ENCODE measurements at places on chromosomes 2 and 18. TPM values are rescaled to one million over a fixed set of nuclear protein-coding genes. Genes with fewer than 3 reads are reported as not detected.

GRCh38 chr2:196640031-196640548 lies 575 bp downstream of the CCDC150 start:
- no peak for DNase-seq
- H3K4me3 ChIP-seq: peak overlapping the region; percentile 51
- H3K36me3 ChIP-seq: no peaks in the 10 kb centered on the region
- H3K4me1 ChIP-seq: peaks cover 10% of the 10 kb centered on the region
- H3K27me3 ChIP-seq: no peaks in the 10 kb centered on the region

DNA sequence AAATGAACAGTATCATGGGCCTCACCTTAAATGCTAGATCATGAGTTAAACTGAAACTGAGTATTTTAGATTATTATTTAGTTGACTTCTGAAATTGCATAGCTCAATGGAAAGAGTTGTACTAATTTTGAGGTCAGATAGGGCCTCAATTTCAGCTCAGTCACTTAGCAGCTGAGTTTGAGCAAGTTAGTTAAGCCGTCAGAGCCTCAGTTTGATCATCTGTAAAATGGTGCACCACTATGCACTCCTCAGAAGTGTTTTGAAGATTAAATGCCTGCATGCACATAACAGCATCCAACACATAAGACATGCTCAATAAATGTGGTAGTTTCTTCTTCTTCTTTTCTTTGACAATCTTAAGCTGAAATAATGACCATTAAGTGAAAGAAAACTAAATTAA lies 38.2 kb upstream of the ASNSD1 start:
- no peaks in the 10 kb centered on the region for H3K27me3 ChIP-seq
- no peak overlapping the region for H3K27ac ChIP-seq
- H3K4me3 ChIP-seq: no peak overlapping the region
- no peaks in the 10 kb centered on the region for H3K36me3 ChIP-seq

DNA sequence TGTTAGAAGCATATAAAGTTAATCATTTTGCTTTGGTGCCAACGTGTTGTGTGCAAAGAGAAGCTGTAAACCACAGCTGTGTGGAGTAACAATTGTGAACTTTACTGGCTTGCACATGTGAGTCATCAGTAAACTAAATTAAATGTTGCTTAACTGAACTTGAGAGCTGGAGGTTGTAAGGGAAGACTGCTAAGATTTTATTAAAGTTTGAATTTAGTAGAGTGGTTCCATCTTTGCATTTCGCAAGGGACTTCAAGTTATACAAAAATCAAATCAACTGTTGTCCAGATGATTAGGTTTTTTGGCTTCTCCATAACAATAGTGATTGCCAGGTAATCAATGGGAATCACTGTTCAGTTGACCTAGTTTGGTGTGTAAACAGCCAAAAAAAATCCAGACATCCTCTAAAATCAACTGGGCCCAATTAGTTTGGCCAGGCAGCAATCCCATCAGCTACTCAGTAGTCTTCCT lies 247.4 kb downstream of the MYO3B start:
- H3K4me3 ChIP-seq: no peak overlapping the region
- no peaks in the 10 kb centered on the region for H3K27me3 ChIP-seq
- no peak overlapping the region for H3K27ac ChIP-seq
- no peak for DNase-seq
- H3K4me1 ChIP-seq: no peaks in the 10 kb centered on the region
- no peaks in the 10 kb centered on the region for H3K36me3 ChIP-seq

DNA sequence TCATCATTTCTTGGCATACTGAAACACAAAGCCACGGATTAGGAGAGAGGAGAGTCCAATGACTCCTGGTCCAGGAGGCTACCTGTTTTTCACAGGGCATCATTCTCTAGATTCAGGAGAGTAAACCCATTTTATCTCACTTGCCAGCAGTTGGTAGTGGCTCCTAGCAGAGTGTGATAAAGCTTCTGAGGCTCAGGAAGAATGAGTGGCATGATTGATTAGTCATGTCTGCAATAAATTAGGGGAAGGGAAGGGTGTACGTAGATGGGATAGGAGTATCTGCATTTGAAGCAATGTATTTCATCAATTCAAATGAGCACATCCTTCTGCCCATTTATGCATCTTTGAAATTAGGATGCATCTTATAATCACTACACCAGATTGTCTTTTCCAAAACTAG lies 31.1 kb upstream of the PNO1 start:
- H3K27ac ChIP-seq: no peak overlapping the region
- no peaks in the 10 kb centered on the region for H3K4me1 ChIP-seq
- no peak for DNase-seq
- H3K36me3 ChIP-seq: peaks cover 9% of the 10 kb centered on the region

DNA sequence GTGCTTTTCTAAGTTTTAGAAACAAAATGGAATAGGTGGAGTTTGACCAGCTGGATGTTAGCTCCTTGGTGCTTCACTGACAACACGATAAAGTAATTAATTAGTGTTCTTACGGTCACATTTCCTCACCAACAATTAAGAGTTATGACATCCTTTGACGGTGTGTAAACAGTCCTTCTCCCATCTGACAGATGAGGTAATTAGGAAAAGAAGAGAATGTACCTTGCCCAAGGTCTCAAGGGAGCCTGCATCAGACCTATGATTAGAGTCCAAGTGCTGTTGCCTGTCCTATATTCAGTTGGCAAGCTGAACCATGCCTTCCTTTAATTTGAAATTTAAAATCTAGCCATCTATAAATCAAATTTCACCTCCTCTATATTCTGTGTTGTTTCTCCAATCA lies 48.3 kb upstream of the STK17B start:
- no peaks in the 10 kb centered on the region for H3K27me3 ChIP-seq
- no peaks in the 10 kb centered on the region for H3K4me1 ChIP-seq
- H3K27ac ChIP-seq: no peak overlapping the region
- DNase-seq: no peak

DNA sequence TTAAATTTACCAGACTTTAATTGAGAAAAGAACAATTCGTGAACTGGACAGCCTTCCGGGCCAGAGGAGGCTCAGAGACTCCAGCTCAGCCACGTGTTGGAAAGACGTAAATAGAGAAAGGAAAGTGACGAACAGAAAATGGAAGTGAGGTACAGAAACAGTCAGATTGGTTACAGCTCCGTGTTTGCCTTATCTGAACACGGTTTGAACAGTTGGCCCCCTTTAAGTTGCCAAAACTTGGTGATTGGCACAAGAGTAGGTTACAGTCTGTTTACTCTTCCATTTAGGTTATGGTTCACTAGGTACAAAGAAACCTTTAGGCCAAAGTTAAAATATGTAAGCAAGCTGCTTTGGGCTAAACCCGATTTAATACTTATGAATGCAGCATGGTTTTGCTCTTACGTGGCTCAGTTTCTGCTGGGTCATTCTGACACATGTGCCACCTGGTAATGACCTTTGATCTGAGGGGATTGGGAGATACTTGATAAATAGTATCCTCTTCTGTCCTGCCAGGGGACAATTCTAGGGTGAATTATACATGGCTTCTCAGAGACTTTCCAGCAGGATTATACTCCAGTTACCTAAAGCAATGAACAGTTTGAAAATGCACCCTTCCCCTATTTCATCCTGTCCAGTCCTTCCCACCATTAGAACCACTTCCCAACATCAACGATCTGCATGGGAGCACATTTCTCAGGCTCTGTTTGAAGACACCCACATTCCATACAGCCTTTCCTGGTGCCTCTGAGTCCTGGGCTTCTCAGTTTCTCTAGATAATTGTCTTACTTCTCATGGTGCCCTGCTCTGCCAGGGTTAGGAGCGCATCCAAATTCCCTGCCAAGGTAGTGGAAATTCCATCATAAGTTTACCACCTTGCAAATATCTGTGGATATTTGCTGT lies 65.1 kb upstream of the TGIF1 start:
- no peak overlapping the region for H3K4me3 ChIP-seq
- no peaks in the 10 kb centered on the region for H3K4me1 ChIP-seq
- DNase-seq: no peak
- H3K36me3 ChIP-seq: no peaks in the 10 kb centered on the region

- no peaks in the 10 kb centered on the region for H3K36me3 ChIP-seq
- no peaks in the 10 kb centered on the region for H3K4me1 ChIP-seq
- DNase-seq: no peak
- H3K27ac ChIP-seq: no peak overlapping the region
These were observed 38.4 kb downstream of the METAP1D start for GRCh38 chr2:172038121-172038520.

DNA sequence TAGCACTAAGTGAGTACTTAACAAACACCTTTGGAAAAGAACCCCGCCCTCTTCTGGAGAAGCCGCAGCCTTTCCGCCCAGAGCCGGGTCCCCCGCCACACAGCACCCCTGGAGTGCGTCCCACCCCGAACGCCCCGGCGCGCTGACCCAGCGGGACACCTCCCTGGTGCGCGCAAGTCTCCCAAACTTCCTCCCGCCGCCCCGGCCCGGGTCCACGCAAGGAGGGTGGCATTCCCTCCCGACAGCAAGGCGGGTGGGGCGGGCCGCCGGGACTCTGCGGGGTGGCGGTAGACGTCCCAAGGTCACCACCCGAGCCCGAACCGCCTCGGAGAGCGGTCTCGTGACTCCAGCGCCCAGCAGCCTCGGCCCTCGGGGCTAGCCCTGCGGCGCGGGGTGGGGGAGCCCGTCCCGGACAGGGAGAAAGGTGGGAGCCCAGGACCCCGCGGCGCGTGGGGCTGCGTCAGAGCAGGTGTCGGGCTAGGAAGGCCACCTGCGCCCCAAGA lies 598 bp downstream of the CCDC93 start:
- peak overlapping the region; percentile 83 for H3K27ac ChIP-seq
- H3K4me3 ChIP-seq: peak overlapping the region; percentile 88
- H3K4me1 ChIP-seq: peaks cover 61% of the 10 kb centered on the region
- no peak for DNase-seq
- H3K36me3 ChIP-seq: peaks cover 9% of the 10 kb centered on the region
- no peaks in the 10 kb centered on the region for H3K27me3 ChIP-seq

GRCh38 chr18:25093141-25093540 lies 258.8 kb downstream of the ZNF521 start:
- no peak for DNase-seq
- no peak overlapping the region for H3K4me3 ChIP-seq
- H3K27me3 ChIP-seq: no peaks in the 10 kb centered on the region

- no peaks in the 10 kb centered on the region for H3K4me1 ChIP-seq
- no peak for DNase-seq
- no peaks in the 10 kb centered on the region for H3K36me3 ChIP-seq
- no peak overlapping the region for H3K4me3 ChIP-seq
These were observed 621.7 kb upstream of the ACVR2A start for GRCh38 chr2:147223119-147223518.

- DNase-seq: no peak
- H3K4me1 ChIP-seq: no peaks in the 10 kb centered on the region
These were observed 14.0 kb downstream of the STK25 start for GRCh38 chr2:241494311-241494908.

DNA sequence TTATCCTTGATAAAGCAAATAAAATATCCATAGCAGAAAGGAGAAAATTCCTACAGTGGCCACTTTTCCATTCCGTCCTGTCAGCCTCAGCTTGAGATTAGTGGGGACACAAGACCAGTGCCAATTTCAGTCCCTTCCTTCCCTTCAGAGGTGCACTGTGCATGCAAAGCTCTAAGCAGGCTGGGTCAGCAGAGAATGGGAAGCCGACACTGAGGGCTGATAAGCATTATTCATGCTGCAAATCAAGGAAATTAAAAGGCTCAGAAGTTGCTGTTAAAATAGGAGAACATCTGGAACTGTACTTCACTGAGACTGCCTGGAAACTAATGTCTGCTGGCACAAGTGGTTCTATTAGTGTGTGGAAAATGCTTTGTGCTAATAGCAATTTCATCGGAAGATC lies 534.3 kb downstream of the ADCYAP1 start:
- no peaks in the 10 kb centered on the region for H3K4me1 ChIP-seq
- no peak overlapping the region for H3K4me3 ChIP-seq
- DNase-seq: no peak
- no peaks in the 10 kb centered on the region for H3K27me3 ChIP-seq

GRCh38 chr2:235468978-235469655 lies 24.7 kb upstream of the AGAP1 start:
- no peak overlapping the region for H3K27ac ChIP-seq
- H3K27me3 ChIP-seq: no peaks in the 10 kb centered on the region
- no peaks in the 10 kb centered on the region for H3K4me1 ChIP-seq
- DNase-seq: peak; percentile 31

DNA sequence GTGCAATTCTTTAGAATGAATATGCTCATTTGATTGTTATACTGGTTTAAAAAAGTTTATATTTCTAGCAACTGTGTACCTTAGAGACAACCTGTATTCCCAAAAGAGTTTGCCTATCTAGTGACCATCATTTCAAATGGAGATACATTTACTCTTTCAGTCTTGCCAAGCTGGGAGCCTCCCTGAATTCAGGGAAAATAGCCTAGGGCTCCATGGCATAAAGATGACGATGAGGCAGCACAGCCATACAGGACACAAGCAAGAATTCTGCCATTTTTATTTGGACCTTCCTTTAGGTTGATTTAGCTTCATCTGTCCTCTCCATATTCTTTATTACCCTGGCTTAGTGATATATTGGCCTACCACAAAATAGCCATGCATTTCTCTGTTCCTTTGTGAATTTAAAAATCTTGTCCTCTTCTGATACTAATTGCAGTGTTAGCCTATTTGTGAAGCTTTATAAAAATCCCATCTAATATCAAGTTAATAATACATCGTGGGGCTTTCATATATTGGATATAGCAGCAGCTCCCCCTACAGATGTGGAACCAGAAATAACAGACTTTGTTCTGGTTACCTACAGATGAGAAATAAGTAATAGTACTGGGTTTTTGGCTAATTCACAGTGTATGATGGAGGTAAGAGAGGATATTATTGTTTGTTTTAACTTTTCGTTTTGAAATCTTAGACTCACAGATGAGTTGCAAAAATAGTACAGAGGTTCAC lies 1661.9 kb upstream of the PIK3C3 start:
- H3K27ac ChIP-seq: no peak overlapping the region
- no peaks in the 10 kb centered on the region for H3K36me3 ChIP-seq
- no peaks in the 10 kb centered on the region for H3K27me3 ChIP-seq
- no peak overlapping the region for H3K4me3 ChIP-seq
- no peaks in the 10 kb centered on the region for H3K4me1 ChIP-seq
- no peak for DNase-seq

GRCh38 chr2:69588403-69588802 lies 55.1 kb downstream of the AAK1 start:
- no peaks in the 10 kb centered on the region for H3K27me3 ChIP-seq
- no peaks in the 10 kb centered on the region for H3K36me3 ChIP-seq
- H3K4me1 ChIP-seq: peaks cover 23% of the 10 kb centered on the region
- no peak overlapping the region for H3K4me3 ChIP-seq
- no peak overlapping the region for H3K27ac ChIP-seq

GRCh38 chr2:150976604-150977003 lies 285.1 kb downstream of the RBM43 start:
- no peaks in the 10 kb centered on the region for H3K27me3 ChIP-seq
- H3K4me1 ChIP-seq: no peaks in the 10 kb centered on the region
- peak overlapping the region; percentile 60 for H3K27ac ChIP-seq
- DNase-seq: no peak
- H3K36me3 ChIP-seq: no peaks in the 10 kb centered on the region
- no peak overlapping the region for H3K4me3 ChIP-seq

Gene ST6GAL2
- 3.8 TPM for polyA plus RNA-seq

Gene SPC25
- polyA plus RNA-seq: 22.3 TPM

Gene GRHL1
- polyA plus RNA-seq: 7.3 TPM

Gene OSBPL1A
- polyA plus RNA-seq: 52.9 TPM

Gene EHBP1
- 48.4 TPM for polyA plus RNA-seq

Gene LOXHD1
- 1.00 TPM for polyA plus RNA-seq

Gene ATOH8
- polyA plus RNA-seq: 30.5 TPM

Gene SLC39A10
- 40.9 TPM for polyA plus RNA-seq

Gene IL37
- not detected for polyA plus RNA-seq

Gene STARD6
- not detected for polyA plus RNA-seq

Gene UGT1A3
- polyA plus RNA-seq: not detected
